ENCODE measurements at places on chromosomes 11 and 22.

GRCh38 chr11:22633354-22633902 lies 7.8 kb upstream of the FANCF start:
- no peak for DNase-seq

DNA sequence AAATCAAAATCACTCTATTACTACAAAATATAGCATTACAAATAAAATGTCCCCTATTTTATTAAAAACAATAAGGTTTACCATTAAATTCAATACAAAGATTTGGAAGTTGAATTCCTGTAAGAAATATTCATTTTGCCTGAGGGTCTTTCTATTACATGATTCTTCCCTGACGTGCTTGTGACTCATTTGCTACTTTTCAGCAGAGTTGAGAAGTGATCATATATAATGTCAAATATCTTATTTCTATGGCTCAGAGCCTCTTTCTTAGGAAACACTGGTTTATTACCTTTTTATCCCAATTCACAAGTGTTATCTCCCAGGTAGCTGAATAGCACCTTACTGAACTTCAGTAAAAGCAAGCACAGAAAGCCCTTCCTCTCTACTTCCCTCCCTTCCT lies 65.2 kb upstream of the CNTN5 start:
- no peak for DNase-seq

DNA sequence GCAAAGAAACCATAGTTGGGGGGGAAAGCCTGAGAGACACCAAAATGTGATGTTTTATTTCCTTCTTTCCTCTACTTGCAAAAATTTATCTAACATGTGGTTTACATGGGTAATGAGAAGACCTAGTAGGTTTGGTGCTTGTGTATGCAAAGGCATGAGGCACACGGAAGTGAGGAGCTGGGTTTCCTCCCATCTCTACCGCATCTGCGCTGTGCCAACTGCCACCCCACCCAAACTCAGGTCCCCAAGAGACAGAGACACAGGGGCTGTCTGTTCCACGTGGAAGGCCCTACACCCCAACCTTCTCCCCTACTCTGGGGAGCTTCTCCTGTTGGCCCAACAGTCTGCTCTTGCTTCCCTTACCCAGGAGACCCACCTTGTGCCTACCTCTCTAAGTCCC lies 4.8 kb downstream of the RTL6 start:
- no peak for DNase-seq

GRCh38 chr11:130165601-130166456 lies 6.2 kb downstream of the ST14 start:
- no peak for DNase-seq

DNA sequence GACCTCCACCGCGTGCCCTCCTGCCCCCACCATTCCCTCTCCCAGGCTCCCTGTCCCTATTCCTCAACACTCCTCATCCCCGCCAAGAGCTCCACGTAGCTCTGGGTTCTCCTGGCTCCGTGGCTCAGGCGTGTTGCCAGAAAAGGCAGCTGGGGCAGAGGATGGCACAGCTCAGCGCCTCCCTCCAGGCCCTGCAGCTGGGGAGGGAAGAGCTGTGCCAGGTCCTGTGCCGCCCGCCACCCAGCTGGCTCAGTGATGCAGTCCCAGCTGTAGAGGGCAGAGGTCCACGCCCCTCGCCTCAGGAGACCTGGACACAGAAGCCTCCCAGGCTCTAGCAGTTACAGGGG lies 4.2 kb downstream of the ARHGAP1 start:
- DNase-seq: no peak

DNA sequence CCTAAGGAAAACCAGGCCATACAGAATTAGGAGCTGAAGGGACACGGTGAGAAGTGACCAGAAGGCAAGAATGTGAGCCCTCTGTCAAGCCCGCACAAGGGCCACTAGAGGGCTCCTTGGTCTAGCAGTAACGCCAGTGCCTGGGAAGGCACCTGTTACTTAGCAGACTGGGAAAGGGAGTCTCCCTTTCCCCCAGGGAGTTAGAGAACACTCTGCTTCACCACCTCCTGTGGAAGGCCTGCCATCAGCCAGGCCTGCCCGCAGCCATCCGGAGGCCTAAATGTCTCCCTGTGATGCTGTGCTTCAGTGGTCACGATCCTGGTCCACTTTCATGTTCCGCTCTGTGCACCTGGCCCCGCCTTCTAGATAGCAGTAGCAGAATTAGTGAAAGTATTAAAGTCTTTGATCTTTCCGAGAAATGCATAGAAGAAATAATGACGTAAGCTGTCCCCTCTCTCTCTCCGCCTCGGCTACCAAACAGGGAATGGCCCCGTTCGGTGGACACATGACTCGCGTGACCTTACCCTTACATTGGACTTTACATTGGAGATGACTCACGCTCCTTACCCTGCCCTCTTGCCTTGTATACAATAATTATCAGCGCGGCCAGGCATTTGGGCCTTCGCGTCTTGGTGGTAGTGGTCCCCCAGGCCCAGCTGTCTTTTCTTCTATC lies 10.7 kb upstream of the GSTP1 start:
- DNase-seq: no peak

DNA sequence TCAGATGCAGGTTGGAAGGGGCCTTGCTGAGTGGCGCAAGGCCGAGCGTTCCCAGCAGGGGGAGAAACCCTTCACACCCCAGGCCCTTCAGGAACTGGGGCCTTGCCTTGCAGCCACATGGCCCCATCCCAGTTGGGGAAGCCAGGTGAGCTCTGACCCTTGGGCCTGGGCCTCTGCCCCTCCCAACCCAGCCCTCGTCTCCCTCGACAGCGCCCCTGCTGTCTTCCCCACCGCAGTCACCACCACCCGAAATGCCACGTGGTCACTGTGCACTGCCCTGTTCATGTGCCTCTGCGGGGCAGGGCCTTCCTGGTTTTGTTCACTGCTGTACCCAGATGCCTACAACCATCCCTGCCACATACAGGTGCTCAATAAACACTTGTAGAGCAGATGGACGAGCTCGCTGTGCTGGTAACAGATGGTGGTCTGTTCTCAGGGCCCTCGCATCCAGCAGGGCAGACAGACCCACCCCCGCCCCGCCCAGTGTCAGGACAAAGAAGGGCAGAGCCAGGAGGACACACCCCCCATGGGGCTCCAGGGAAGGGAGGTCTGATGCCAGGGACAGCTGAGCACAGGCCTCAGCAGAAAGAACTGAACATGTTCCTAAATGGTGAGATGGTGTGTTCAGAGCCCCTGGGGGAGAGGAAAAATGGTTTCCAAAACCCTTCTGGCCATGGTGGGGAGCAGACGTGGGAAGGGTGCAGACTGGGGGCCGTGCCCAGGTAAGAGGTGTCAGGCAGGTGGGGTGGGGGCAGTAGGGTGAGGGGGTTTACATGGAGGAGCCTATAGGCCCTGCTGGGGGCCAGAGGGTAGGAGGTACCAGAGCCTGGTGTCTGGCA lies 3.7 kb downstream of the POLR2L start:
- no peak for DNase-seq

DNA sequence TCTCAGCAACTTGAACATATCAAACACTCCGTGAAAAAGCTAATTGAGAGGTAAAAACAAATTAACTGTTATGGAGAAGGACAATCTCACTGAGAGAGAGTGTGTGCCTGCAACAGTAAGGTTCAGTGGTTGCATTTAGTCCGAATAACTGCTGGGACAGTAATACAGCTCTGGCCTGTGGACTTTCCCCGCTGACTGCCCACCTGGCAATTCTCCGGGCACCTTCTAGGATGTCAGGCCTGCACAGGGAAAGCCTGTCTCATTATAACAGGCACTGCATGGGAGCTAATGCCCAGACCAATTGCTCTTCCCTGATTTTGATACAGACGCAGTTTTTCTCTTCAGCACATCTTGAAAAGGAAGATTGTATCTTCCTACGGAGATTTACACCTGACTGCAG lies 251.0 kb downstream of the DCDC1 start:
- no peak for DNase-seq

DNA sequence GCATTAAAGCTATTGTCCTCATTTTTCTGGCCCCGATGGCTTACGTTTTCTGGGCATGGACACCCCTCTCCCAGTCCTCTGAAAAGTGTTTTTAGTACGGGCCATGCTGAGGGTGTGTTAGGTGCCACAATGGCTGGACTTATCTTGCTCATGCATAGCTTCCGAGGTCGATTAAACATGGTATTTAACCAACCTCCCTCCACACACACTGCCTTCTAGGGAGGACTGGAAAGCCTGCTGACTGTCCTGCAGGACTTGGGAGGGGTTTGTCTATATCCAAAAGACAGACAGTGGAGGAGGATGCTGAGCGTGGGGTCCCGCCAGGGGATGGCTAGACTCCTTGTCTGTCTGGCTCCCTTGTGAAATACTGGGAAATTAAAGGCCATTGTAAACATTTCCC lies 95.3 kb downstream of the FBXO7 start:
- DNase-seq: no peak

GRCh38 chr22:36430863-36431262 lies 43.1 kb upstream of the MYH9 start:
- DNase-seq: no peak

- DNase-seq: no peak
Observed at GRCh38 chr11:24872186-24872585, 375.3 kb downstream of the LUZP2 start.

- DNase-seq: no peak
Observed at GRCh38 chr22:32142600-32142999, 16.5 kb downstream of the C22orf42 start.

GRCh38 chr11:78000193-78000592 lies 5.7 kb upstream of the INTS4 start:
- no peak for DNase-seq

GRCh38 chr11:3855808-3856491 lies 486 bp downstream of the STIM1 start:
- no peak for DNase-seq

DNA sequence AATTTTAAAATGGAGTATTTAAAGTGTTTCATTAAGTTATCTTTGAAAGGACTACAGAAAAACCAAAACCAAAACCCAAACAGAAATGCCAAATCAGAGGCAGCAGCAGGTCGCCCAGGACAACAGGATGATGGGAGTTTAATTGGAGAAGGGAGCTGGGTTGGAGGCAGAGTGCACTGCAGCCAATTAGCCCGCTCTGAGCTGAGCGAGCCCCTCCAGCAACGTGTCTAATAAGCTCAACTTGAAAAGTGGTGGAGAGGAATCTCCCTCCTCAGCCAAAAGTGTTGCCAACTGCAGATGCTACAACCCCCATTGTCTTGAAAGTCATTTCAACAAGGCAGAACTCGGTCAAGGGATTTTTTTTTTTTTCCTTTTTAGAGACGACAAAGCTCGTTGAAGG lies 323.9 kb downstream of the CADM1 start:
- DNase-seq: no peak

DNA sequence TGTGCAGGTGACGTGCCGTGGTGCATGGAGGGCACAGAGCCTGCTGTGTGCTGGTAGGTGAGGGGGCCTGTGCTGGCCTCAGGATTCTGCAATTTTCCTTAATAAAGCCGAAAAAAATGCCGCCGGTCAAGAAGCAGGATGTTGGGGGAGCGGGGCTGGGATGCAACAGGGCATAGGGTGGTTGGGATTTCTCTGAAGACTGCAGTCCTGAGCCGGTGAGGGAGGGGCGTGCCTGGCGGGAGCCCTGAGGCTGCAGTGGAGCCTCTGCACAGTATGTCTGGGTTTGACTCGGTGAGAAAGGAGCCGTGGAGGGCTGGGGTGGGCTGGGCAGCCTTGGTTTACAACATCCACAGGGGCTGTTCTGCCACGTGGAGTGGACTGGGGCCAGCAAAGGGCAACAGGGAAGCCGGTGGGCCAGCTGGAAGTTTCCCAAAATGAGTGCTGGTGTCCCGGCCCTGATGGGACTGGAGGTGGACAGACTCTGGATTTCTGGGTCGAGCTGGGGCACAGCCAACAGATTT lies 1.3 kb downstream of the CDHR5 start:
- no peak for DNase-seq

DNA sequence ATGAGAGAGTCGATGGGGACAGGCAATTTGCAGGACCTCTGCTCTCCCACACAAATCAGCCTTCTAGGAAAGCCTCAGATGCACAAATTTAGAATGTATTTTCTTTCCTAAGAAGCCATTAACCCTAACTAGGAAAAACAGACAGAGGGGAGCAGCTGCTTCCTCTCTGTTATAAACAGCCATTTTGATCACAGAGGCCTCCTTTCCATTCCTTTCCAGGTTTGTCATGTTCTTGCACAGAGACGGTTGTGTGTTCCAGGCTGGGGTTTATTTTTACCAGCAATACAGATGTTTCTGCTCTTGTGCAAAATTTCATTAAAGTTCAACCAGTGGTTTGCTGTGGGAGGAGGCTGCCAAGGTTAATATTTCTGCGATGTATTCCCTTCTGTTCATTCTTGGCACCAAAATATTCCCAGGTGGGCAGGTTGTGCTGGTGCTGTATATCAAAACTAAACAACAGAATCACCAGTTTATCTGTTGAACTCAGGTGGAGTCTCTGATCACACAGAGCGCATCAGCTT lies 90.2 kb downstream of the NAV2 start:
- DNase-seq: no peak

GRCh38 chr11:69729252-69729651 lies 25.4 kb upstream of the FGF19 start:
- no peak for DNase-seq

- no peak for DNase-seq
Observed at GRCh38 chr11:68950762-68951161, 30.0 kb downstream of the MRGPRD start.

DNA sequence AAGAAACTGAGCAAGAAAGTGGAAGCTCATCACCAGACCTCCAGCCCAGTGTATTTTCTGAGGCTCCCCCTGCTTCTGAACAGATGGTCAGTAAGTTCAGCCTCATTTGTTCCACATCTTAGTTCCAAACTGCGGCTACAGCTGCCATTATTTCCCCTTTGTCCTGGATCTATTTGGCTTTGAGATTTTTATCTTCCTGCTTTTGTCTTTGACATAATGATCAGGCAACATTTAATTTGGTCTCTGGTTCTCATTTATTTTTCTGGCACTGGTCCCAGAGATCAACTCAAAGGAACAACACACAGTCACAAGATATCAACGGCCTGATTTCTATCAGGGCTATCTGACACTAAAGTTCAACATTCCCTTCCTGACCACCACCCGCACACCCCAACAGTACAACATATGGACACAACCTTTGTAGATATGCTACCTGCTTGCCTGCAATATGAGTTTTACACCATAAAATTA lies 137.5 kb downstream of the FAM76B start:
- DNase-seq: no peak

DNA sequence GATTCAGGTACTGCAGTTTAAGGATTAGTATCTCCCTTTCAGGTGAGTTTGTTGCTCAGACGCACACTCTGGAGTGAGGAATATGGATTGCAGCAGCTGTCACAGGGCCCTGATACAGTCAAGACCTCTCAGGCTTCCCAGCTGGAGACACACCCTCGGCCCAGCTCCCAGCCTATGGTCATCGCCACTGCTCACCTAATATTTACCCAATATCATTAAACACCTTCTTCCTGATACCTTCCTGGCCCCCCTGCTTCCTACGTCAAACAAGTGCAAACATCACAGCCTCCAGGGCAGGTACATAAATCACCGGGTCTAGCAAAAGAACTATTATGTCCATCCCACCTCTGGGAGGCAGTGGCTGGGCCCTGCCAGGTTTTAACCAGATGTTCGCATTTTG lies 213.3 kb downstream of the MN1 start:
- DNase-seq: no peak
